ENCODE measurements at places on chromosomes 5 and 9. TPM values are rescaled to one million over a fixed set of nuclear protein-coding genes. Genes with fewer than 3 reads are reported as not detected.
A peak's percentile ranks its signal among the peaks of the same experiment; 100 is the strongest.

Gene C5orf58
- total RNA-seq, result not detected

DNA sequence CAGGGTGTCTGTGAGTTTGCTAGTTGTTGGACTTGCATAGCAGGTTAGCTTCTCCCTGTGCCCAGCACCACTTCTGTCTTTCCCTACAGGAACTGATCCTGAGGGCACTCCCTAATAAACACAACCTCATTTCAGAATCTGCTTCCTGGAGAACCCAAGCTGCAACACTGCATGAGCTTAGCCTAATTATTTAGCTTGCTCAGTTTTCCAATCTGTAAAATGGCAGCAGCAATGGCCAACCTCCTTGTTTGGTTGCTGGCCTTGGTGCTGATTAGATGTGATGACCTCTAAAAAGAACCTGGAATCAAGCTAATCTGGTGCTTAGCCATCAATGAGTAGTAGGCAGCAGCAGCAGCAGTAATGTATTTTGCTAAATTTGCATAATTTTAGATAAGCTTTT, 133.9 kb downstream of the ADCY2 start:
- no peak for DNase-seq
- H3K36me3 ChIP-seq, result no peaks in the 10 kb centered on the region
- H3K27me3 ChIP-seq, result no peaks in the 10 kb centered on the region
- no peak overlapping the region for H3K27ac ChIP-seq
- no peak overlapping the region for H3K4me3 ChIP-seq

- peaks cover 41% of the 10 kb centered on the region for H3K4me1 ChIP-seq
- no peaks in the 10 kb centered on the region for H3K27me3 ChIP-seq
- H3K4me3 ChIP-seq, result no peak overlapping the region
Measured at GRCh38 chr5:42593591-42593990, 163.0 kb upstream of the CCDC152 start.

GRCh38 chr9:109640580-109641371, 139.2 kb upstream of the PALM2AKAP2 start:
- peak; percentile 62 for DNase-seq
- H3K27me3 ChIP-seq, result peaks cover 85% of the 10 kb centered on the region
- H3K36me3 ChIP-seq, result no peaks in the 10 kb centered on the region
- peak overlapping the region; percentile 62 for H3K4me3 ChIP-seq

GRCh38 chr9:124658165-124659017, 112.7 kb downstream of the NR6A1 start:
- H3K4me3 ChIP-seq, result peak overlapping the region; percentile 93
- H3K36me3 ChIP-seq, result no peaks in the 10 kb centered on the region
- DNase-seq, result peak; percentile 69
- no peaks in the 10 kb centered on the region for H3K27me3 ChIP-seq
- H3K4me1 ChIP-seq, result peaks cover 40% of the 10 kb centered on the region

- no peak overlapping the region for H3K4me3 ChIP-seq
- no peaks in the 10 kb centered on the region for H3K36me3 ChIP-seq
- no peak overlapping the region for H3K27ac ChIP-seq
- DNase-seq, result no peak
- peaks cover 7% of the 10 kb centered on the region for H3K27me3 ChIP-seq
Measured at GRCh38 chr9:94250456-94250855, 8.6 kb upstream of the ZNF169 start.
